ENCODE measurements at places on chromosomes 4 and X.

DNA sequence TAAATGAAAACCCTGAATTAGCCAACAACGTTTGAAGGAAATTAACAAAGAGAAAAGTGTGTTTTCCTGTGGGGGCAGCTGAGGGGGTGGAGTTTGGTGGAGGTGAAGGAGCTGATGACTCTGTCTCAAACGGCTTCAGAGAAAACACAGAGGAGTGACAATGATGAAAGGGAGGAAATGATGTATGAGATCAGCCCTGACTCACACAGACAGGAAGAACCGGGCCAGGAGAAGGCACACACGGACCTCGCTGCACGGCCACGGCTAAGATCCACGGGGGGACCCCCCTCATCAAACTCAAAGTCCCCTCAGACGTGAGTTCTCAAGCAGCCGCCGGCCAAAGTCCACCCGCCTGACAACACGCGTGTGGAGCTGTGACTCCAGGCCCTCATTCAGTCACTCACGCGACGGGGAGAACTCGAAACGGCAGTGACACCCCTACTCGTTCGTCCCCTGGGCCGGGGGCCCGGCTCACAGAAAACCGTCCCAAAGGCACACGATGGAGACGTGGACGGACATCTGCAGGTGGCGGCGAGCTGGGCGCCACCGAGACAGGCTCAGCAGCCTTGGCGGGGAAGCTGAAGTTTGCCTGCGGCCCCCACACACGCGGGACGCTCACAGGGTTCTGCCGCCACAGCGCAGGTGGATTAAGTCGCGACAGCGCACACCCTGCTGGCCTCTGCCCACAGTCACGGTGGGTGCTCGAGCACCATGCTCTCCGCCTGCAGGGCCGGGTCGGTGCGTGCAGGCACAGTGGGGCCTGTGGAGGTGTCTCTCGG is 28.8 kb downstream of the PPP2R3B start:
- no peak for DNase-seq

DNA sequence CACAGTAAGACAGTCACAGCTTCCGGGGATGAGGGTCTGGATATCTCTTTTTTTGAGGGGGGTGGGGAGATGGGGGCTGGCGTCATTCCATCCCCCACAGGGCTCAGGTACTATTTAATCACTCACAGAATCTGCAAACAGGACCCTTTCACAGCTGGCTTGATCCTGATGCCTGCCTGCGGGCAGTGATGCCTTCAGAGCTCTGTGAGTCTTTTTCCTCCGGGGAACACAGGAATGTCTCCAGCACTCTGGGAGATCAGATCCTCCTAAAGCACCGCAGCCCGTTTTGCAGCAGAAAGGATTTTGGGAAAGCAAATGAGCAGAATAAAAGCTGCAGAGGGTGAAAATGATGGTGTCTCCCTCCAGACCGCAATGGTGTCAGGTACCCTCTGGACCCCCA is 13.2 kb upstream of the SHOX start:
- DNase-seq: no peak

GRCh38 chrX:42869011-42869410 is 91.0 kb upstream of the PPP1R2C start:
- no peak for DNase-seq

DNA sequence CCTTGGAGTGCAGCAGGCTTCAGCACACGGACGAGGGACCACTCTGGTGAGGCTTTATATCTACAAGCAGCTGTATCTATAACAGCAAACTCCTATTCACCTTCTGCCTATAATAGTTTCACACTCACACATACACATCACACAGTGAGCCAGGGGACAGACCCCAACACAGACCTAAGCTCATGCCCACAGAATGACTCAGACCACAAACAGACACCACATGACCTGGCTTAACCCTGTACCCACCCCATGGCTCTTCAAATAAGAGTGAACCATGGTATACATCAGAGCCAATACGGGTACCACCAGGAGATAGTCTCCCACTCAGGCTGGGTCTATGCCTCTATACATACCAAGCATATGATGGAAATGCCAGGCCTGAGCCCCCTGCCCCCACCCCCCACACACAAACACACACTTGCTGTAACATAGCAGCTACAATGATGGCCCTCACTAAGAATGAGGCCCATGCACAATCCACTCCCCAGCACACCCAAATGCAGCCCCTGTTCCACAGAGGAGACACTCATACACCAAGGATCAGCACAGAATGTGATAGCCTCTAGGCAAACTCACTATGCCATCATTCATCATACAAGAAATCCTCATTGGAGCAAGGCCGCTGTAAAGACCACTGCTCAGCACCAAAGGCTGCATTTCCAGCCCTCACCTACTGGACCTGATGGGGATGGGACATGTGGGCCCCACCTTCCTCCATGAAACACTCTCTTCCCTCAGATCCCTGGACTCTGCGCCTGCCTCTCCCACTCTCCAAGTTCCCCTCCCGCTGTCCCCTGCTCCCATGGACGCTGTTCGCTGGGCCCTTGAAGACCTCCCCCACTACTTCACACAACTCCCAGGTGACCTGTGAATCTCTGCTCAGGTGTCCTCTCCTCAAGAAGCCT is 62.1 kb upstream of the XIAP start:
- no peak for DNase-seq

GRCh38 chrX:154412468-154412867 is 1.1 kb downstream of the TAFAZZIN start:
- DNase-seq: no peak

DNA sequence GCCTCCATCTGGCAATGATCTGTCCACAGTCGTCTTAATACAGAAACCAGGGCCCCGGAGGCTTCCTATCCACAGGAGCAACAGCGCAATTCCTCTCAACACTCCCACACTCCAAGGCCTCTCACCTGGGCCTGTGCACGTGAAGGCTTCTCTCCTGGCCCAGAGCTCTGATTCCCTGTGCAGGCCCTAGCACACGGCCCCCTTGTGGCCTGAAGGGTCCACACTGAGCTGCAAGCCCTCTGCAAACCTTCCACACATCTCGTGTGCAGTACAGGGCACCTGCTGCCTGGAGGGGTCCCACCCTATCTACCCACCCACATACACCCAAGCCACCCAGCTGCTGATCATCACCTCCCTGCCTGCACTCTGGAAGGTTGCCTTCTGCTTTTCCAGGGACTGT is 150.1 kb upstream of the NUDT10 start:
- no peak for DNase-seq

GRCh38 chr4:182886205-182886604 is 31.0 kb downstream of the DCTD start:
- DNase-seq: no peak

DNA sequence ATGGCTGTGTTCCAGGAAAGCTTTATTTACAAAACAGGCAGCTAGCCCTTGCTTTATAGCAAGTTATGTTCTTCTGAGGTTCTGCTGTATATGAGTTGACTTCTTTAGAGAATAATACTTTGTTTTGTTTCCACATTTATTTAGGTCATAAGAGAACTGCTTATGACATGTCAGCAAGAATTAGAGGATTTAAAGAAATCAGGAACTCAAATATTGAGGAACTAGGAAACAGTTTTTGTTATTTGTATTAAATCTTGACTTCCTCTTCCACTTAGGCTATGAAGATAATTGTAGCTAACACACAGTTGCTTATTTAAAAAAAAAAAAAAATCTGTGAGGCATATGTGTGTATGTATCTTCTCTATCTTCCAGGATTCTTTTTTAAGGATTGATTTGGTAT is 14.3 kb downstream of the ZRSR2 start:
- DNase-seq: no peak

- no peak for DNase-seq
Observed at GRCh38 chr4:55447831-55448230, 52.1 kb downstream of the TMEM165 start.
